Activated T-helper 17 cell treated with anti-CD3 and anti-CD28 coated beads, Interleukin-2, amount 50 U/mL, for 72 hours (primary cell): ENCODE measurements at places on chromosomes 11 and 22. TPM values are rescaled to one million over a fixed set of nuclear protein-coding genes. Genes with fewer than 3 reads are reported as not detected.

The DMC1 gene
- 10.8 TPM for total RNA-seq

GRCh38 chr11:114090976-114091375 lies 31.5 kb downstream of the ZBTB16 start:
- ATAC-seq: no peak

DNA sequence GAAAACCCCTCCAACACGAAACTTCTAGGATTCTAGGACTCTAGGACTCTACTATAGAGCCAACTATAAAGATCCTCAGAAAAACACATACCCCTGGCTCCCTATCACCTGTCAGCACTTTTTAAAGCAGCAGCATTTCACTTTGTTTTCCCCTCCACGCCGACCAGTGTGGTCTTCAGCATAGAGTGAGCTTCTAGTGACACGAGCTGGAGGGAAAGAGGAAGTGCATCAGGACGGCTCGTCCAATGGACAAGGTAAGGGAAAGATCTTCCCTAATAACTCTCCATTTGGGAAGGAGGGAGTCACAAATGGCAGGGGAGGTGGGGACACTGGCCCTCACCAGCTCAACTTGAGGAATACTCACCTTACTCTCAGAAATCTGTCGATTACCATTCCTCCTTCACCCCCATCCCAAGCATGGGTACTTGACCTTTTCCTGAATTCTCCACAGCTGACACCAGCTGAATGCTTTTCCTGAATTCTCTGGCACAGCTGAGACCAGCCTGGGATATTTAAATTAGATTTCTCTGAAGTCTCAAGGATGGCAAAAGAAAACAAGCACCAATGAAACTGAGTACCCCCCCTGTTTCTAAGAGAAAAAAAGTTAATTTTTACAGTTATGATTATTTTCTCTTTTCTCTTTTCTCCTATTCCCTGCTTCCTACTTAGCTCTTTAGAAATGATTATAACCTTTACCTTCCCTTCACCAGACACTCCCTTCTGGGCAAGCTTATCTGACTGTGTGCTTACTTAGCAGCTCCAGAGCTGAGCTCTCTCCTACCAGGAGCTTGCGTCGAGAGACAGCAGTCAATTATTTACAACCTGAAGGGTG lies 33.3 kb upstream of the NNMT start:
- no peak for ATAC-seq

DNA sequence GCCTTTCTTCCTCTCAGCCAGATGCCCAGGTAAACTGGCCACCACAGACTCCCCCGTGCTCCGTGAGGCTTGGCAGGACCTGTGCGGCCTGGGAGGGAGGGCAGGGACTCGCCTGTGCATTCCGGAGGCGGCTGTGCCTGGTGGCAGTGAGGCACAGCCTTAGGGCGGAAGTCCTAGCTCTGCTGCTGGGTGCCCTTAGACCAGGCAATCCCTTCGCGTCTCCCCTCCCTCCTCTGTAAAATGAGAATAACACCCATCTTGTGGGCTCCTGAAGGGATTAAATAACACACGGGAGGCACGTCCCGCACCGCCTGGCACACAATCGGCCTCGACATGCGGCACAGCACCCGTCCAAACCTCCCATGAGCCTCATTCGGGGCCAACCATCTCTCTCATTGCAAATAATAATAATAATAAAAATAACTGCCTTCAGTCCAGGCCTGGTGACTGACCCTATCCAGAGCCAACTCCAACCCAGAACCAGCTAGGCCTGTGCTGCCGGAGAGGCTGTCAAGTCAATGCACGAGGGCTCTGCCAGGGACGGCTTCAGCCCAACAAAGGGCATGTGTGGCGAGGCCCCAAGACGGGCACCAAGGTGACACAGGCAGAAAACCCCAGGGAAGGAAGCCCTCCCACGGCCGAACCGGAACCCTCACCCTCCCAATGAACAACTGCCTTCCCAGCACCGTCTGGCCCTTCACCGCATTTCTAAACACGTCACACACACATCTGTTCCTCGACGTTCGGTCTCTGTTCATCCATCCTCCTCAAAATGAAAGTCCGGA lies 8.2 kb downstream of the LTO1 start:
- ATAC-seq: no peak
